ENCODE measurements at places on chromosomes 7 and 10.
A peak's percentile ranks its signal among the peaks of the same experiment; 100 is the strongest.

- DNase-seq: no peak
These were observed 195.2 kb upstream of the C7orf33 start for GRCh38 chr7:148395352-148395811.

DNA sequence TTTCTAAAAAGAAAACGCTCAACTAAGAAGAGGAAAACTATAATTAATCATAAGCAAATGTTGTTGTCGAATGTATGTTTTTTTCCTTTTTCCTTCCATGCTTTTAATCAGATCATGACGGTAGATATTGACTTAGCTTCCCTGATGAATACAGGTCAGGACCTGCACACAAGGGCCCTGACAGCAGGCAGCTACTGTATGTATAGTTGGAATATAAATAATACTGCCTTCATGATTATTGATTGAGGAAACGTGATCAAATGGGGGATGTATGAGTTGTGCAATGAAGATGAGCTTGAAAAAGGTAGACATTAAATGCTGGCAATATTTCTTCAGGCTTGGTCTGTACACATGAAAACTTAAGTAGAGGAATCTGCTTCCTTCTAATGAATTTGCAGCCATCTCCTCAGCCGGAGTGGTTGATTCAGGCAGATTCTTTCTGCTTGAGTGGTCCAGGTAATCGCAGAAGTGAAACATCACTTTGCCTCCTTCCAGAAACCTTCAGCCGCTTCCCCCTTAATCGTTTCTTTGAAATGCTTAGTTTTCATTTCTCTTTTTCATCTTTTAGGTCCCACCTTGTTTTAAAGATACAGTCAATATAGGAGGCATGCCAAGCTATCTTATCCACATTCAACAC, 656.5 kb downstream of the SDK1 start:
- no peak for DNase-seq

- no peak for DNase-seq
These were observed 11.2 kb upstream of the OPALIN start for GRCh38 chr10:96369890-96370583.

DNA sequence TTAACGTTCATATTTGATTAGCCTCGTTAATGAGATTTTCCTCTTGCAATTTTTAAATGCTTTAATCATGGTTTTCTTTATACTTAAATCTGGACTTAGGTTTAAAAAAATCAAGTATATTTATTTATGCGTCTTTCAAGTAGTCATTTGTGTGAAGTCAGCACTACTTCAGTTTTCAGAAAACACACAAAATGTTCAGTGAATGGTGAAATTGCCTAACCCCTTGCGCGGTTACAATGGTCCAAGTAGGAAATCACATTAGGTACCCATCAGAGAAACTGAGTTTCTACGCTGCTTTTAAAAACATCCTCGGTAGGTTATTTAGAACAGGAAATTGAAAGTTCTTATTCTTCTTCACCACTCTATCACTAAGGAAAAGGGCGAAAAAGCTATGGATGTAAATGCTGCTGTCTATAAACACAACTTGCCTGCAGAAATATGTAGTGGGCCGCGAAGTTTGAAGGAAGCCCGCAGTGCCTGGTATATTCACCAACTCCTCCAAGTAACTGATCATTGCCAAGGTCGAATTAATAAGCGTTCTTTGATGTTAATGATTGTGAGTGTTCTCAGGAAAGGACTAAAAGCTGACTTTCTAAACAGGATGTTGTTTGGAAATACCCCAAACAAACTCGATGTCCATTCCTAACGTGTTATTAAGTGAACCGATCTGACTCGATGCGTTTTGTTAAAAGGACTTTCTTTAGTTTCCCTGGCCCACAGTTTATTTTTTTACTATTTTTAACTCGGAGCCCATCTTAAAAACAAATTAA, 1.0 kb downstream of the SYPL1 start:
- DNase-seq: peak; percentile 27

GRCh38 chr7:74300926-74301325, 11.7 kb downstream of the CLIP2 start:
- no peak for DNase-seq

DNA sequence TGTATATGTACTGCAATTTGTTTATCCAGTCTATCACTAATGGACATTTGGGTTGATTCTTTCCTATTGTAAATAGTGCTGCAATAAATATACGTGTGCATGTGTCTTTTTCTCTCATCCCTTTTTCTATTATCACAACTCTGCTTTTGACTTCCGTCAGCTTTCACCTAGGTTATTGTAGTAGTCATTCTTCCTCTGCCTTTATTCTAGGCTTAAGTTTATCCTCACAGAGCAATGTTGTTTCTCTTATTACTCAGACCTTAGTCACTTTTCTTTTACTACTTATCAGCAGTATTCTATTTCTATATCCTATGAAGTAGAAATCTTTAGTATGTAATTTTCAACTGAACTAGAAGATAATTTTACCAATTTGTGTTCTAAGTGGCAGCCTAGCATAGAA, 175.3 kb upstream of the SEMA3E start:
- DNase-seq: no peak

DNA sequence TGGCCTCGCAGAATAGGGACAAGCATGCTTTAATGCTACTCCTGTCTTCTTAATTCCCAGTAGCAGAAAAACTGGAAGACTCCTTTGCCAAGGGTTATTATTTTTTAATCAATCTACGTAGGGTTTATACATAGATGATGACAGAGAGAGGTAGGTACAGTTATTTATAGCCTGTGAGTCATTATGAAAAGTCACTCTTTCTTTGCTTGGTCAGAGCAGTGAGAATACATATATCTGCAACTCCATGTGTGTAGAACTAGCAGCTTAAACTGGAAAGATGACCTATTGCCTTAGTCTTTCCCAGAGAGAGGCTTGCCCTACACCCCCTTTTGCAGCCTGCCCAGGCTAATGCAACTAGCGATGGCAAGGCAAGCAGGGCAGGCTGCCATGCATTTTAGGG, 1050.6 kb downstream of the NRG3 start:
- no peak for DNase-seq

- DNase-seq: no peak
These were observed 120.5 kb downstream of the WDR11 start for GRCh38 chr10:120971671-120972070.

- DNase-seq: no peak
These were observed 72.2 kb upstream of the DLX6 start for GRCh38 chr7:96933067-96933645.

- no peak for DNase-seq
These were observed 115.1 kb downstream of the CCNY start for GRCh38 chr10:35451151-35452016.

DNA sequence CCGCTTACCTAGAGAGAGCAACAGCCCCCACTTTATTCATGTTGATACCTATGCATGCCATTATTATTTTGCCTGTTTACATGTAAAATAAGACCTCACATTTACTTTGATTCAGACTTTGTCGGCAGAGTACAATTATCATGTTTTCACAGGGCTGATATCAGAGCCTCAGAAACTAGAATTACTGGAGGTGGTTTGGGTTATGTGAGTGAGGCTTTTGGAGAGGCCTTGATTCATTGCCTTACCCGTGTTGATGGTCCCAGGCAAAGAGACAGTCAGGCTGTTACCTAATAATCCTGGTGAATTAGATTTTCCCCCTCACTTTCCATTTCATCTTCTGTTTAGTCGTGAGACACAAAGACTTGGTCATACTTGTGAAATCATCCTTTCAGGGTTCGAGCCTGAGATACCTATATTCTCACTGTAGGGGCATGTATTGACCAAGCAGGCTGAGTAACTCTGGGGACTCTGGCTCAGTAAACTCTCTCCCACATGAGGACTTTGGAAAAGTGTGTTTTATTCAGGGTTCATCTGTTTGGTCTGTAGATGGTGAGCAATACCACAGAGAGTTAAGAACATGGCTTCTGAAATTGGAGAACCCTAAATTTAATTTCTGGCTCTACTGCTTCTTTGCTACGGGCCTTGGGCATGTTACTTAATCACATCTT, 150.9 kb downstream of the CELF2 start:
- no peak for DNase-seq

Data from mucosa of descending colon (tissue), 3 donors.